ENCODE measurements at places on chromosomes 12 and 14.
A peak's percentile ranks its signal among the peaks of the same experiment; 100 is the strongest.

- no peak for DNase-seq
Observed at GRCh38 chr14:68208626-68209317, 389.2 kb downstream of the RAD51B start.

GRCh38 chr12:98453070-98453469 is 62.3 kb upstream of the TMPO start:
- no peak for DNase-seq

DNA sequence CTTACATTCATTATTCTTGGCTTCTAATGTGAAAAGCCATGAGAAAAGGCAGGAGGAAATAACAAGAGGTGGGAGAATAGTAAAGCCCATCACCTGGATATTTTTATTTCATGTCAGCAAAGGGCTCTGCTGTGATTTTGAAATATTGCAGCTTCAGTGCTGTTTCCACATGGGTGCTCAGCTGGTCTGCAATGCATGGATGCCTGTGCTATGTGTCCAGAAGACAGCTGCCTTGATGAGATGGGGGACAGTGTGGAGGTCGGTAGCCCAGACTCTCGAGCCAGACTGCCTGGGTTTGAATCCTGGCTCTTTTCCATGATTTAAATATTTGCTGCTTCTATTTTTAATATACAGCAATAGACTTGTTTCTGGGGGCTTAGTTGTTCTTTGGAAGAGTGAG is 477.5 kb upstream of the GARIN6 start:
- DNase-seq, result no peak

DNA sequence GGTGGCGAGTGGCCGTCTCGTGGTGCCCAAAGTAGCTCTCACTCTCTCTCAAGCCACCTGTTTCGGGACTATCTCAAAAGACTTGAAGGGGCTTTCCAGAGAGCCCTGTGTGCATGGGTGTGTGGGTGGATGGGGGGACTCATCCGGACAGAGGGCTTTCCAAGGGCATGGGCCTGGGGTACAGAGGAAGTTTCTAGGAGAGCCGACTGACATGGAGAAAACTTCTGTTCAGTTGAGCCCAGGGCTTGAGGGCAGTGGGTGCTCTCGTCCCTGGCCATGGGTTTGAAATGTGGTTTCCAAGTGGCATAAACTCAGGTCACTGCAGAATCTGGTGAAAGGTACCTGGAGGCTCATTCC is 47.4 kb upstream of the MEG3 start:
- no peak for DNase-seq

- peak; percentile 38 for DNase-seq
Observed at GRCh38 chr14:100662879-100663760, 63.6 kb upstream of the DLK1 start.

DNA sequence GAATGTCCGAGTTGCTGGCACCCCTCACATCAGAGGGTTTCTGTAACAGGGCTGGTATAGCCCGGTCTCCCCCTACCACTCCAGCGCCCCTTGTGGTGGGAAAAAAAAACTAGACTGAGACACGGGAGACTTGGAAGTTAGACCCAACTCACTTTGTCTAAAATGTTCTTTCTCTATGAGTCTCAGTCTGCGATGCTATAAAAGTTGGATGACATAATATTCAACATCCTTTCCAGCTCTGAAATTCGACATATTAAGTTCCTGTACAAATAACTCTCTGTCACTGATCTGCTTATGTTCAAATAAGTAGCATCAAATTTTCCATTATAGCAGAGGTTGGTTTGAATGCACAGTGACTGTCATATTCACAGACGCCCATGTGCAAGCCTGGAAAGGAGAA is 25.7 kb upstream of the TC2N start:
- no peak for DNase-seq

DNA sequence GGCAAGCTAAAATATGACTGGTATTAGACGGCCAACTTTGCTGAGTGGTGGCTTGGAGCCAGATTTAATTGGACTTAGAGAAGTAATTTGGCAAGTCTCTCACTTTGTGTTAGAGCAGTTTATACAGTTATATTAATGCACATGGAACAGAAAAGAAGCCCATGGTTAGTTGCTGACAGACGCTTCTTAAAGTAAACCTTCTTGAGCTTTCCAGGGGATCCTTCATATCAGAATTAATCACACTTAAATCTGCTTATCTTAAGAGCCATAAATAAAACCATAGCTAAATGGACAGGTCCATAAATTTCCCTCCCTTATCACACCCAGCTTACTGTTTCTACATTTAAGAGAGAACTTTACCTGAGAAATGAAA is 9.6 kb downstream of the GSG1 start:
- no peak for DNase-seq

GRCh38 chr14:20472536-20473169 is 3.4 kb downstream of the PNP start:
- no peak for DNase-seq

DNA sequence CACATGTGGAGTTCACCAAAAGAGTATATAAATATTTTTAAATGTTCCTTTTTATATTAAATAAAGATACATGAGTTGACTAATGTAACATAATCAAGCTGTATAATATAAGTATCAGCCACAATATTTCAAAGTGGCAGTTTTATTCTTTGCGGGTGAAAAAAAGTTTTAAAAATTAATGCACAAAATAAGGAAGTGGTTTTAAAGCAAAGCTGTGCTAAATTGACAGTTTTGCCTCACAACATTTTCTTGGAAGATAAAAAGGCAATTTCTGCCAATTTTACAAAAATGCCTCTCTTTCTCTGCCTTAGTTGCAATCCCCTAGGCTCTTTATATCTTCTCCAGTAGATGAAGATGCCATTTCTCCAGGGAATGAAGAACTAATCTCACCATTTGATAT is 719.1 kb downstream of the C12orf50 start:
- DNase-seq, result no peak

DNA sequence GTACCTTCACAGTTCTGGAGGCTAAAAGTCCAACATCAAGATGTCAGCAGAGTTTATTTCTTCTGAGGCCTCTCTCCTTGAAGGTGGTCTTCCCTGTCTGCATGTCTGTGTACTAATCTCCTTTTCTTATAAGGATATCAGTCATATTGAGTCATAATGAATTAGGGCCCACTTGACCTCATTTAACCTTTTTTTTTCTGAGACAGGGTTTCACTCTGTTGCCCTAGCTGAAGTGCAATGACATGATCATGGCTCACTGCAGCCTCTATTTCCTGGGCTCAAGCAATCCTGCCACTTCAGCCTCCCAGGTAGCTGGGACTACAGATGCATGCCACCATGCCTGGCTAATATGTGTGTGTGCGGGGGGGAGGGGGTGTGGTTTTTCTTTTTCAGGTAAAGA is 41.7 kb downstream of the PPM1H start:
- peak; percentile 54 for DNase-seq

DNA sequence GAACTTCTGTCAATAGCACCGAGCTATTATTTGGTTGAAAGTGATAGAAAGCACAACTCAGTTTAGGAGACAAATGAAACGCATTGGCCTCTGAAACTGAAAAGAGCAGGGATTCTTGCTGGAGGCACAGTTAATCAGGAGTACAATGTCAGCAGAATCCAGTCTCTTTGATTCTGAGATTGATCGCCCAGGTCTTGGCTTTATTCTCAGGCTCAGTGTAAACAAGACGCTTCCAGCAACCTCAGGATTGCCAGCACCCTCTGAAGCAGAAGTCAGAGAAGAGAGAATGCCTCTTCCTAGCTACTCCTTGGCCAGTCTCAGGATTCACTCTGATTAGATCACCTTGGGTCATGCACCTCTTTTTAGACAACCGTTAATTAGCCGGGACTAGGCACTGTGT is 11.8 kb upstream of the OTUB2 start:
- DNase-seq, result no peak

DNA sequence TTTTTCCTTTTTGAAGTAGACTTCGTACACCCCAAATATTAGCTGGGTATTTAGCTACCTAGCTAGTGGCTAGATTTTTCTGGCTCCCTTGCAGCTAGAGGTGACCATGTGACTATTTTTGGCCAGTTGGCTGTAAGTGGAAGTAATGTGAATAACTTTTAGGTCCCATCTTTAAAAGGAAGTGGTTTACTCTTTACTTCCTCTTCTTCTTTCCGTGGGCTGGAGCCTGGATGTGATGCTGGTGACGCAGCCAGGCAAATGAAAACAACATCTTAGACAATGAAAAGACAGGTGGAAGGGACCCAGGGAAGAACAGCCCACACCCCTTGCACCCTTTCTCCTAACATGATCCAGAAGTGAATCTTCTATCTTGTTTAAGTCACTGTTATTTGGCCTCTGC is 245.5 kb downstream of the ATP23 start:
- no peak for DNase-seq

- no peak for DNase-seq
Observed at GRCh38 chr14:63229330-63230059, 25.3 kb downstream of the RHOJ start.

GRCh38 chr12:118136559-118137003 is 657 bp downstream of the PEBP1 start:
- DNase-seq, result no peak

- DNase-seq, result peak; percentile 38
Observed at GRCh38 chr12:98422812-98423211, 92.6 kb upstream of the TMPO start.

DNA sequence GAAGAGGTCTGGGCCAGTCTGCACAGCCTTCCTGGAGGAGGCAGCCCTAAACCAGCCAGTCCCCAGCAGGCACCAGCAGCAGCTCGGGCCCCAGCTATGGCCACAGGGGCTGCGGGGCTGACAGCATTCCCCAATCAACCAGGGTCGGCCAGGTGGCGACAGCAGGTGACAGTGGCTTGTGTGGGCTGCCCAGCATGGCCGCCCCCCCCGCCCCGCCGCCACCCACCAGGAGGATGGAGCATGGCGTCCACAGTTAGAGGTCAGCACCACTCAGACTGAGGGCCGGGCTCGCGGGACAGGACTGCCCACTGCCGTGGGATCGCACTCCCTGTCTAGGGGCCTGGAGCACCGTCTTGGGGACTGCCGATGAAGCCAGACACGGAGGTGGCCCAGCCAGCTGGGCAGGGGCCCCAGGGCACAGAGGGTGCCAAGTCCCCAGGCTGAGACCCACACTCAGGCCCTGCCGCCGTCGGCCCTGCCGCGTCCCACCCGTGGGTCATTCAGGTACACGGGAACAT is 15.0 kb downstream of the AKT1 start:
- DNase-seq, result no peak

DNA sequence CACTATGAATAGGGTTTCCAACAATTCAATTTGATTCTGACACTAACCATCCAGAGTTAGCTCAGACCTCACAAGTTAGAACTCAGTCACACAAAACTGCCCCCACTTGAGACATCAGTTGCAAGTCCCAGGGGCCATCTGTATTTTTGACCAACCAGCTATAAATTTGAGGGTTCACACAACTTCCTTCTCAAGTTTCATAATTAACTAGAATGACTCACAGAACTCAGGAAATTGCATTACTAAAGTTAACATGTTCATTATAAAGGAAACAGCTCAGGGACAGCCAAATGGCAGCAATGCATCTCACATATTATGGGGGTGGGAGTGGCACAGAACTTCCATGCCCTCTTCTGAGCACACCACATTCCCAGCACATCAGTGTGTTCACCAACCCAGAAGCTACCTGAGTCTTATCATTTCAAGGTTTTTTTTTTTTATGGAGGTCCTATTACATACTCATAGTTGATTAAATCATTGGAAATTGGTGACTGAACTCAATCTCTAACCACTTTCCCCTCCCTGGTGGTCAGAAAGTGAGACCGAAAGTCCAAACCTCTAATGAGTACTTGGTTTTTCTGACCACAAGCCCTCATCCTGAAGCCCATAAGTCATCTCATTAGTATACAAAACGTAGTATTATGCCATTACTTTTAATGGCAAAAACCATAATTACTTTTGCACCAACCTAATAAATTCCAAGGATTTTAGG is 1721.5 kb upstream of the SEL1L start:
- no peak for DNase-seq

DNA sequence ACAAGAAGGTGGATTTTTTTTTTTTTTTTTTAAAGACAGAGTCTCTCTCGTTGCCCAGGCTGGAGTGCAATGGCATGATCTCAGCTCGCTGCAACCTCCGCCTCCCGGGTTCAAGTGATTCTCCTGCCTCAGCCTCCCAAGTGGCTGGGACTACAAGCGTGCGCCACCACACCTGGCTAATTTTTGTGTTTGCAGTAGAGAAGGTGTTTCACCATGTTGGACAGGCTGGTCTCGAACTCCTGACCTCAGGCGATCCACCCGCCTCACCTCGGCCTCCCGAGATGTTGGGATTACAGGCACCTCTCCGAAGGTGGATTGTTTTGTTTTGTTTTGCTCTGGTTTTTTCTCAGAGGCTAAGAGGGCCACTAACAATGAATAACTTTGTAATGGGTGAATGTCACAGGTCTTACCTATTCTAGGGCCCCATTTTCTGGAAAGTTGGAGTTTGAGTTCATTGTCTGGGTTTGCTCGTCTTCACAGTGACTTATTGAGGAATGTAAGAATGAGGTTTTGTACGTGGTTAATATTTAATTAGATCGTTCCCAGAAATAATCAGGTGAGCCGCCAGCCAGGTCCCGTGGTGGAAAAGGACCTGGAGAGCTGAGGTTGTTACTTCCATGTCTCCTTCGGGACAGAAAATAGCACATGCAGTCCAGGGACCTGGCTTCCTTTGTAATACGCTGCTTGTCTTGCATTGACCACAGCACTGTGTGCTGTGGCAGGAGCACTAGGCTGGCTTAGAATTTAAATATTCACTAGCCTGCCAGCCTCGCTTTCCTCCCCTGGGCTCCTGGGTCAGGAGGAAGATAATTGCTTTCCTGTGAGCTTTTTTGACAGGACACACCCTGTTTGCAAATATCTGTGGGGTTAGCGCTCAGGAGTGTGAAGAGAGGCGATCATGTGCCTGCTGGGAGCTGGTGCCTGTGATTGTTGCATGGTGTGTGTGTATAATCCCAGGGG is 2.3 kb downstream of the HIP1R start:
- no peak for DNase-seq

- DNase-seq, result no peak
Observed at GRCh38 chr12:76531056-76531455, 28.5 kb downstream of the OSBPL8 start.

DNA sequence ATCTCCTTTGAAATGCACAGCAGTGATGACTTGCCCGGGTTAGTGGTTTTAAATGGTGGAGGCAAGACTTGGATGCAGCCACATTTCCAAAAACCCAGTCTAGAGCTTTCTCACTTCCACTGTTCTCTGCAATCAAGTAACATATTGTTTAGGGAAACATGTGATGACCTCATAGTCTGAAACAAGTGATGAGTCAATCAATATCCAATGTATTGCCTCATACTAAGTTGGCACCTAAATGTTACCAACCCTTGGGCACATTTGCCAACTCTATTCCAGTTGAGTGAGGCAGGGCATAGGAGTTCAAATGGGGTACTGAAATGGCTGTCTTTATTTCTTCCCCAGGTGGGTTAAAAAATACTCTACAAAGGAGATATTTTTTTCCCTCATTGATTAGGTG is 1105.4 kb downstream of the VRK1 start:
- no peak for DNase-seq

DNA sequence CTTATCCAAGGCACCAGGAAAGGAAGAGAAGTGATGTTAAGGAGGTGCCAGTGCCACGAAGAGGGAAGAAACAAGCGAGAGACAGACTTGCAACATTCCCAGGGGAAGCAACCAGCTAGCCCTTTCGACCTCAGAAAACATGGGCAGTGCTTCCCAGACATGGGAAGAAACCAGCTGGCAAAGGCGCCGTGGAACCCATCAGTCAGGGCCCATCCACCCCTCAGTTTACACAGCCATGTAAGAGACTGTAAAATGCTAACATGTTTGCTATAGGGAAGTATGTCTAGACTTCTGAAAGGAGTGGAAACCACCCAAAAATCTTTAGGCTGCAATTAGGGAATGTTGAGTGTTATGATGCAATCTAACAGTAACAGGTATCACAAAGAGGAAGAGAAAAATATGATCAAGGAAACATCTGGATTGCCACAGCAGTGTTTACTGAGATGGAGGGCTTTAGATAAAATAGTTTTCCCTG is 26.3 kb downstream of the ANAPC5 start:
- no peak for DNase-seq
